ENCODE measurements at places on chromosomes 16 and 17. TPM values are rescaled to one million over a fixed set of nuclear protein-coding genes. Genes with fewer than 3 reads are reported as not detected.

- no peak for DNase-seq
Observed at GRCh38 chr17:68460146-68460545, 2.9 kb upstream of the WIPI1 start.

The TNFRSF13B gene
- total RNA-seq = not detected

GRCh38 chr17:13306310-13306962, 288.6 kb upstream of the ELAC2 start:
- DNase-seq = peak; percentile 0

DNA sequence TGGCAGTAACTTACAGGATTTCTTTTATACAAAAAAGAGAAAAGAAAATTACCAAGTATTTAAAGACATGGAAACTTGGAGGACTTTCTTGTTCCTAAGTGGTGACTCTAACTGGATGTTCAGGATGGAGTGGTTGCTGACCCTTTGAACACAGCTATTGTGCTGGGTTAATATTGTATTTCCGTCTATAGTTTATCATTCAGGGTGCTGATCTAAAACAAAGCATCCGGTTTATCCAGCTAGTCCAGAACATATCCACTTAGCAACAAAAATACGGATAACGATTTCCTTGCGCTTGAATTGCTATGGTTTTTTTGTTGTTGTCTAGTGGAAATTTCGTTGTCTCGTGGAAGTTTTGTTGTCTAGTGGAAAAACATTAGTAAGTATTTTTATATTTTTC, 38.2 kb downstream of the SNTB2 start:
- DNase-seq = peak; percentile 98

DNA sequence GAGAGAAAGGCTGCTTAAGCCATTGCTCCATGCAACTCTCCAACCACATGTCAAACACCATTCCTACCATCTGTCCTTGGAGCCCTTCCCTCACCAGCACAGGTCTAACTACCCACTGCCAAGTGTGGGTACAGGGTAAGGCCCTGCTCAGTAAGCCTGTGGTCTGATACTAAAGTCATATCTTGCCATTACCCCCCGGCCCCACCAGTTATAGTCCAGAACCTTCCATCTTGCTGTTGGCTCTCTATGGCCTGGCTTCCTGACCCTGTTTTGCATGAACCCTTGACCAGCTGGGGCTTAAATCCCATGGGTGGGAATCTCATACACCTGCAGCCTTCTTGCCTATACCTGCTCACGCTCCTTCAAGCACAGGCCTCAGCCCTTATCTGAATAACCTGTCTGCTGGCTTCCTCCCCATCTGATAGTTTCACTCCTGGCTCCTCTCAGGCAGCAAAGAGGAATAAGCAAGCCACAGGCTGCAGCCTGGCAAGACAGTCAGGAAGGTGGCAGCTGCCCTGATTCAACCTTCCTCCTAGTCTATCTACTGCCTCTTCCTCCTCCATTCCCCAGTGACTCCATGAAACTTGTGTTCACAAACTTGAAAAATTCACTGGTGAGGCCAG, 64.1 kb downstream of the ZFHX3 start:
- no peak for DNase-seq

DNA sequence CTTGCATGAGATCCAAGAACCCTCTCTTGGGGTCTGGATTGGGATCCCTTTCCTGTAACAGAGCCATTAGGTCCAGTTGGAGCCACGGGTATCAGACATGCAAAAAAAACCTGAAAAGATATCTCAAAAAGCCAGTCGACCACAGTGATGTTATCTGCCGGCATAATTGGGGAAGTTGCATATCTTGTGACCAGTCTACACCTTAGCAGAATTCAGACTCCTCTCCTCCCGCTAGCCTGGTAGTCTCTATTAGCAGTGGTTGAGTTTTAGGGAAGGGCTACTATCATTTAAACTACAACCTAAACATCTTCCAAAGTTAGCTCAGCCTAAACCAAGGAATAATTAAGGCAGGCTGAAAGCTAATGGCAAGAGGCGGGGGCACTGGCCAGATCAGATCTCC, 16.2 kb upstream of the PSMD7 start:
- no peak for DNase-seq

- DNase-seq = no peak
Observed at GRCh38 chr17:1183171-1183873, 3.5 kb upstream of the ABR start.

The RHOT1 gene
- total RNA-seq = 40.3 TPM

GRCh38 chr17:14750866-14751265, 450.0 kb downstream of the HS3ST3B1 start:
- no peak for DNase-seq

DNA sequence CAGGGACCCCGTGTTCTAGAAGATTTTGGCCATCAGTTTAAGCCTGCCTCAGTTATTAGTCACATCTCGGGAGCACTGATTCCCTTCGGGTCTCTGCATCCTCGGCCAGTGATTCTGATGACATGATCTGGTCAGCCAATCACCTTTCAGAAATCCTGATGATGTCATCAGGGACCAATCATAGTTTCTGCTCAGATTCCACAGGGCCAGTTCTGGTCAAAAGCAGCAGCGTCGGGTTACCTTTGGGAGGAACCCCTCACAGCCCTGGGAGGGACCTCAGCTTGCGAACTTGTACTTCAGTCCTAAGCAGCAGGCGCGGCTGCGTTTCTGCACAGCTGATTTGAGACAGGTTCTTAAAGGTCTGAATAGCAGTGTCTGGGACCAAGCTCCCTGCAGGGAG, 13.9 kb downstream of the KDM8 start:
- DNase-seq = peak; percentile 40

The TBC1D3K gene
- total RNA-seq = not detected

The ZSCAN10 gene
- not detected for total RNA-seq

DNA sequence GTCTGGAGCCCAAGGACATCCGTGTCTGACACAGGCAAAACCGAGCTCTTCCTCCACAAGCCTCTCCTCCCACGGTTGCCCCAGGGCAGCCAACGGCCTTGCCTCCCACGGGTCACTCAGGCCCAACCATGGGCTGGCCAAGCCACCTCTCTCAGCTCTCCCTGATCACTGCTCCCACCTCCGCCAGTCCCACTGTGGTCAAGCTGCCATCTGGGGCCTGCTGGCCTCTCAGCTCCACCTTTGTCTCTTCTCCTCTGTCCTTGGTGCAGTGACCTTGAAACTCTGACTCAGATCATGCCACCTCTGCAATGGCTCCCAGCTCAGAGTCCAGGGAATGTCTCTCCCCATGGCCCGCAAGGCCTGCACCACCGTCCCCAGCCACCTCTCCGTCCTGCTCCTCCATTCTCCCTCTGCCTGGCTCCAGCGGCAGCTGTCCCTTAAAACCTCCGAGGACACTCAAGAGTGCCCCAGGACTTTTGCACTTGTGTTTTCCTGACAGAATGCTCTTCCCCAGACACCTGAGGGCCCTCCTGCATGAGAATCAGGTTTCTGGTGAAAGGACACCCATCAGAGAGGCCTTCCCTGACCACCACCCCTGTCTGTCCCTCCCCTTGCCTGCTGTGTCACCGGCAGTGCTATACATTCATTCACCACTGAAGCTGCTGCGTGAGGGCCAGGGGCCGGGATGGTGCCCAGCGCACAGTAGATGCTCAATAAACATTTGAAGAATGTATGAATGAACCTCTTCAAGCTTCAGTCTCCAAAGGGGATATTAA, 19.3 kb downstream of the PEMT start:
- no peak for DNase-seq

GRCh38 chr17:1267471-1267943, 2.7 kb upstream of the BHLHA9 start:
- DNase-seq = peak; percentile 17

The SOX8 gene
- total RNA-seq = 0.33 TPM

GRCh38 chr16:9186061-9186460, 94.6 kb downstream of the HAPSTR1 start:
- no peak for DNase-seq

DNA sequence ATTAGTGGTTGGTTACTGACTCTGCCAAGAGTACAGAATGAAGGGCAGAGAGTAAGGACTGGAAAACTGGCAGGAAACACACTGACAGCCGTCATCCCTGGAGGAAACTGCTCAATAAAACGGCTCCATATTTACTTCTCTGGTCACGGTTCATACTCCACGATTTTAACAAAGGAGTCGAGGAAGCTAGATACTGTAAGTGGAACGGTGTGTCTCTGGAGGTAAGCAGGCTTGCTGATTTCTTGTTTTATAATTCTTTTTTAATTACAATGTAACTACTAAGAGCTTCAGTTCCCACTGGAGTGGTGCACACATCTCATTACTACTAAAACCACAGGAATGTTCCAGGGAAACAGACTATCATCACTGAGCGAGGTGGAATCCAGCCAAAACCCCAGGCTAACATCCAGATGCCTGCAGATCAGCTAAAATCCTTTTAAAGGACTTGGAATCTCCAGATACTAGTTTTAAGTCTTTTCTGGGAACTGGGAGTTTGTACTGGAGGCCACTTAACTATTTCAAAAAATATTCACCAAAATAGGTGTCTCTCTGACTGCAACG, 17.8 kb downstream of the SERPINF1 start:
- peak; percentile 79 for DNase-seq

GRCh38 chr17:48539177-48539576, 5.7 kb downstream of the HOXB2 start:
- no peak for DNase-seq

- DNase-seq = no peak
Observed at GRCh38 chr16:67943619-67944504, at the start of gene LCAT. LCAT (minus strand) TSS chr16:67944120; CDS start chr16:67944101, 19 bp downstream.

GRCh38 chr17:40451420-40451819, 8.2 kb downstream of the IGFBP4 start:
- no peak for DNase-seq

- no peak for DNase-seq
Observed at GRCh38 chr16:22764662-22765327, 49.2 kb upstream of the HS3ST2 start.

DNA sequence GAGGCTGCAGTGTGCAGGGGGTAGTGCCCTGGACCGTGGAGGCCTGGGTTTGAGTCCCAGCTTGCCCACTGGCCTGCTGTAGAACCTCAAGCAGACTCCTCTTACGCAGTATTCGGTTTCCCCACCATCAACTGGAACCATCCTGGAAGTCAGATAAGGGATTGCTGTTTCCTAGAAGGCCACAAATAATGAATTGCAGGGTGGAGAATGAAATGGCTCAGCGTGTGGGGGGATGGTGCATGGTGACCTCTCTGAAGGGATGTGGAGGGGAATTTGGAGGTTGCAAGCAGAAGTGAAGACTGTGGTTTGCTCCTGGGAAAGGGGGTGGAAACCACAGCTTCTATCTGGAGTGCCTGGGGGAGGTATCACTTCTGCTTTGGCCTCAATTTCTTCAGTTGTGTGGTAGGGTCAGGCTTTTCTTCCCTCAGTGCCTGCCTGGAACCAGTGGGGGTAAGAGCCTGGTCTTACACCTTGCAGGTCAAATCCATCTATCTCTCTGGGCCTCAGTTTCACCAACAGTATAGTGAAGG, 1.7 kb downstream of the ADGRG5 start:
- DNase-seq = no peak

The TTYH2 gene
- 0.70 TPM for total RNA-seq

The PLCG2 gene
- 23.2 TPM for total RNA-seq

GRCh38 chr16:27853651-27854050, 209.9 kb downstream of the GSG1L start:
- no peak for DNase-seq

- DNase-seq = no peak
Observed at GRCh38 chr16:79093554-79093967, 507.0 kb downstream of the MAF start.

The PLK1 gene
- 51.6 TPM for total RNA-seq

- no peak for DNase-seq
Observed at GRCh38 chr17:34769049-34769448, 189.7 kb downstream of the TMEM132E start.

The STX1B gene
- 0.70 TPM for total RNA-seq

DNA sequence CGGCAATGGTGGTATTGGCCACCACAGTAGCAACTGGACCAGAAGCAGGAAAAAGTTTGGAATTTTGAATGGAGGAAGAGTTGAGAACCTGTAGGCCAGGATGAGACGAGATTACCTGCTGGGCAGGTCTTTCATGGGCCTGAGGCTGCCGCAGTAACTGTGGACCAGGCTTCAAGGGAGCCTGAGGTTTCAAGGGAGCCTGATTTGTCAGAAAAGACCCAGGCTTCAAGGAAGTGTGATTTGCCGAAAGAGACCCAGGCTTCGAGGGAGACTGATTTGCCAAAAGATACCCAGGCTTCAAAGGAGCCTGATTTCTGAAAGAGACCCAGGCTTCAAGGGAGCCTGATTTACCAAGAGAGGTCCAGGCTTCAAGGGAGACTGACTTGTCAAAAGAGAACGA, 66.6 kb upstream of the ARL4D start:
- DNase-seq = no peak
